ENCODE measurements at places on chromosomes 5 and 9. TPM values are rescaled to one million over a fixed set of nuclear protein-coding genes. Genes with fewer than 3 reads are reported as not detected.
A peak's percentile ranks its signal among the peaks of the same experiment; 100 is the strongest.

PCDHGA12 gene
- 0.05 TPM for polyA plus RNA-seq

ABCA2 gene
- polyA plus RNA-seq: 34.7 TPM

DNA sequence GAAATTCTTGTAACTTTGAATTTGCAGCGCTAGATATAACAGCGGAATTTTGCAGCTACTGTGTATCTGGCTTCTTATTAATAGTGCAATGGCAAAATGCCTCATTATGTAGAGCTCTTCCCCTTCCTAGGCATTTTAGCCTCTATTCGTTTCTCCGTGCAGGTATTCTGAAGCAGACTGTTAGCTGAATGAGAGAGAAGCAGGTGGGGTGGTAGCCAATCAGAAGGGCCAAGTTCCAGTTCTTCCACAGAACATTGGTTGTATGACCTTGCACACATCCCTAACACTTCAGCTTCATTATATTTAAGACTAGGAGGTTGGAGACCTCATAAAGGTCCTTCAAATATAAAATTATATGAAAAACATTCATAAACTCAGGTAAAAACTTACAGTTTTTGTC, 1.2 kb upstream of the VPS13A start:
- H3K27ac ChIP-seq: no peak overlapping the region
- H3K4me1 ChIP-seq: peaks cover 6% of the 10 kb centered on the region
- H3K4me3 ChIP-seq: no peak overlapping the region
- no peak for DNase-seq
- H3K27me3 ChIP-seq: no peaks in the 10 kb centered on the region

ATP6V0E1 gene
- 215 TPM for polyA plus RNA-seq

- no peak overlapping the region for H3K27ac ChIP-seq
- H3K4me3 ChIP-seq: no peak overlapping the region
- H3K4me1 ChIP-seq: peaks cover 34% of the 10 kb centered on the region
Observed at GRCh38 chr5:10703676-10704075, 57.4 kb downstream of the DAP start.

TMEM252 gene
- not detected for polyA plus RNA-seq

GRM6 gene
- not detected for polyA plus RNA-seq

MORN5 gene
- not detected for polyA plus RNA-seq

SLC30A5 gene
- 28.5 TPM for polyA plus RNA-seq

HBEGF gene
- 59.8 TPM for polyA plus RNA-seq

SCGB3A2 gene
- not detected for polyA plus RNA-seq

- H3K36me3 ChIP-seq: no peaks in the 10 kb centered on the region
- H3K27ac ChIP-seq: no peak overlapping the region
- DNase-seq: peak; percentile 79
- H3K4me1 ChIP-seq: peaks cover 4% of the 10 kb centered on the region
- no peaks in the 10 kb centered on the region for H3K27me3 ChIP-seq
Observed at GRCh38 chr9:128702949-128703615, 779 bp downstream of the PKN3 start.

DNA sequence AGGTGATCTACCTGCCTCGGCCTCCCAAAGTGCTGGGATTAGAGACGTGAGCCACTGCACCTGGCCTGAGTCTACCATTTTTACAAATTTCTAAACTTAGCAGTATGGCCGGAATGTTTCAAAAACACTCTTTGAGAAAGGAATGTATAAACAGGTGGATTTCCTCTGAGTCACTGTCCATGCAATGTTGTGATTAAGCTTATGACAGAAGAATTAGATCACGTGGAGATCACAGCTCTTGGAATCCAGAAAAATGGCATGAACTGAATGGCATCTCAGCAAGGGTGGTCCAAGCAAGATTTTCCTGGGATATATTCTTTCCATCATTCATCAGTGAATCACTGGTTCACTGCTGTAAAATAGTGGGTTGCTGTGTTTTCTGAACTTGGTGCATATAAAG, 865.0 kb downstream of the PTPRD start:
- no peaks in the 10 kb centered on the region for H3K36me3 ChIP-seq
- H3K27ac ChIP-seq: no peak overlapping the region
- no peak overlapping the region for H3K4me3 ChIP-seq
- no peak for DNase-seq
